ENCODE measurements at places on chromosomes 7 and 10.

GRCh38 chr7:70171369-70171920 is 573.2 kb downstream of the AUTS2 start:
- no peak for DNase-seq

DNA sequence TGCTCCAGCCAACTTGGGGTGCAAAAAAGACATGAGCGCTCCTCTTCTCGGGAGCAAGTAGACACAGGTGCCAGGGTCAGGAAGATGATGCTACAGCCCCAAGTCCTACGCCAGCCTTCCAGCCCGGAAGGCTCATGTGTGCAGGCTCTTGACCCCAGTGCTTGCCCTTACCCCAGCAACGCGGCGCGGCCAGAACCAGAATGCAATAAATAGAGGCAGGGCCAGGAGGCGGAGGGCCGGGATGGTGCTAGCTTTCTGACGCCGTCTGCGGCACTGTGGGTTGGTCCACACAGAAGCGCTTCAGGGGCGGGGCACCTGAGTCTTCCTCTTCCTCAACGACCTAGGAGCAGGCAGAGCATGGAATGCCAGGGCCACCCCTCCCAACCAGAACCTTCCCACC is 15.0 kb upstream of the BAZ1B start:
- DNase-seq: no peak

GRCh38 chr7:139748373-139748765 is 29.4 kb downstream of the HIPK2 start:
- DNase-seq: no peak

DNA sequence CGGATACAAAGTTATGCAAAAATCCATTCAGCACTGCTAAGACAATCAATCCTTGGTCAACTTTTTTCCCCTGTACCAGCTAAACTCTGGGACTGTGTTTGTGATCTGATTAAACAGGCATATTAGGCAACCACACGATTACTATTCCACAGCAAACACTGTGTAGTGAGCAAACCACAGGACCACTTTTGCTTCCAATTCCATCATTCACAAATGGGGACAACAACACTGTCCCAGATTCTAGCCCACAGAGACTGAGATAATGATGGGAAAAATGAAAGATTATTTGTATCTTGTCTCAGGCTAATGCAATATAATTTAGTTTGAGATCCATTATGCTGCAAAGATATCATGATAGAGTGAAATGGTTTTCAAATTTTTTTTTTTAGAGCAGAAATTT is 163.7 kb upstream of the AOAH start:
- no peak for DNase-seq

DNA sequence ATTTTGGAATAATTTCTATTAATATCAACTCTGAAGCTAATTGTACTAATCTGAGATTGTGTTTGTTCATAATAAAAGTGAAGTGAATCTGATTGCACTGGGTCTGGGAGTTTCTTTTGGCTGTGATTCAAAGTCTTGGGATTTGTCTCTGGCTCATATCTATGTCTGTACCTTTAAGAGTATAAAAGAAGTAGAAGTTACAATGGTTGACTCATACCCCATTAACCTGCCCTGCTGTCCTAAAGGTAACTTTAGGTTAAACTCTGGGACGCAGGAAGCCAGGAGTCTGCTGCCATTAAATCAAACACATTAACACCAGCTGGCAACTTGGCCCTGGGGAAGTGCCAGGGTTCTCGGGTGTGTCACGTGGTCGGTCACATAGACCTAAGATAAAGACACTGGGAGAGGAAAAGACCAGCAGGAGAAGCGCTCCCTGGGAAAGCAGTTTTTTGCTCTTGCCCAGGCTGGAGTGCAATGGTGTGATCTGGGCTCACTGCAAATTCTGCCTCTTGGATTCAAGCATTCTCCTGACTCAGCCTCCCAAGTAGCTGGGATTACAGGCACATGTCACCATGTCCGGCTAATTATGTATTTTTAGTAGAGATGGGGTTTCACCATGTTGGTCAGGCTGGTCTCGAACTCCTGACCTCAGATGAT is 17.8 kb downstream of the SCD start:
- DNase-seq: no peak

DNA sequence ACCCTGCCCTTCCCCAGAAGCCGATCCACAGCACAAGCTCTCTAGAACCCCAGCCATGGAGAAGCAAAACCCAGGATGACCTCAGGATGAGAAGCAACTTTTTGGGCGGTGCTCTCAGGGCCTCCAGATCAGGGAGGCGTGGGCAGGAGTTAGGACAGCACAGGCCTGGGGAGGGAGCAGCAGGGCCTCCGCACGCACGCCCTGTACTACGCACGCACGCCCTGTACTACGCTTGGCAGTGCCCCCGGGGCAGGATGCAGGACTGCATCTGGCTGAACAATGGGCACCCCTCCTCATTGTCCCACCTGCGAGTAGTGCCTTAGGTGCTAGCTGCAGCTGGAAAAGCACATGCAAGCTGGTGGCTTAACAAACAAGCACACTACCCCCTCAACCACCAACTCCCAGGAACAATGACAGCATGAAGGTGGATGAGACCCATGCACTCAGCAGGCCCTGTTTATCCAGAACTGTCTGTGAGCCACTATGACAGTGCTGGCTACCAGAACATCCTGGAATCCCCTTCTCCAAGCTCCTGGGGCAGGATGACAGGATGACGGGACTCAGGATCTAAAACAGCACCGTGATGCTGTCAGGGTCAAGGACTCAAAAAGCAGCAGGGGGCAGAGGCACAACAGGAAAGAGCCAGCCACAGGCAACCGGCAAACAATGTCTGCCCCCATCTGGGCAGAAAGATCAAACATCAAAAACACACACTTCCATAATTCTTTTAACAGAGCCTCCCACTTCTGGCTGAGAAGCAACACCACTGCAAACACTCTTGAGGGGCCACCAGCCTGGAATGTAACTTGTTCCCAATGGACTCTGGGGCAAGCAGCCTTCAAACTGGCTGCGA is 11.8 kb downstream of the PODXL start:
- DNase-seq: no peak
